ENCODE measurements at places on chromosomes 1 and 21.
A peak's percentile ranks its signal among the peaks of the same experiment; 100 is the strongest.

DNA sequence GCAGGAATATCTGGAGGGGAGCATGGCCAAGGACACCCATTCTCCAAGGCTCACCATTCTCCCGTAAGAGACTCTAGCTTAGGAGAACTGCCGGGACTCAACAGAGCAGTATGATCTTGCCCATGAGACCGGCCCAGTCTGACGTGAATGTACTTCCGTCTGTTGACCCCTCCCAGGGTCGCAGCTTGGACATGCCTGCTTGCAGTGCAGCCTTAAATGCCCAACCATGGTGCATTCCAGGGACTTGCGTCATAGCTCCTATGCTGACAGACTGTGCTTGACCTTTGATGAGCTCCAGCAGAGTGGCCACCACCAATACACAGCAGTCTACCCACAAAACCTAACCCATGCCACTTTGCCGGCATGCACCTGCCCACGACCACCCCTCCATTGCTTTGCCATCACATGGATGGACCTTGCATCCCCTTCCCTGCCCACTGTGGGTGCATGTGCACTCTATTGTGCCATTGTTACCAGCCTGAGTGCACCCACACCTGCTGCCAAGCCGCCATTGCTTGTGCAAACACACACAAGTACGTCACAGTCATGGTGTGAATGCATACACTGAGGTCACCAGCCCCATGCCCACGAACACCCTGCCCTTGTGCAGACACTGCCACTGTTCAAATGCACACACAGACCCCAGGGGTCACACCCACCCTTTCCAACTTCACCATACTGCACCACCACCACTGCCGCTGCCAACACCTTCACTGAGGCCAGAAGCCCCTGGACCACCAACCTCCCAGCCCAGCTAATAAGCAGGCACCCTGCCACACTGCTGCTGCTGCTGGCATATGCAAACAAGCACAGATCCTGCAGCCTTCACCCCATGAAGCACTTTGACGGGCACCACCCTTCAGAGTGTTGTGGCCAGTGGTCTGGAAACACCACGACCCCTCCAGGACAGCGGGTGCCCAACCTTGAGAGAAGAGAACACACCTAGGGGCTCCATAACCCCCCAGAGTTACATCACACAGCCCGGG lies 1141.3 kb downstream of the BRINP3 start:
- DNase-seq: no peak

DNA sequence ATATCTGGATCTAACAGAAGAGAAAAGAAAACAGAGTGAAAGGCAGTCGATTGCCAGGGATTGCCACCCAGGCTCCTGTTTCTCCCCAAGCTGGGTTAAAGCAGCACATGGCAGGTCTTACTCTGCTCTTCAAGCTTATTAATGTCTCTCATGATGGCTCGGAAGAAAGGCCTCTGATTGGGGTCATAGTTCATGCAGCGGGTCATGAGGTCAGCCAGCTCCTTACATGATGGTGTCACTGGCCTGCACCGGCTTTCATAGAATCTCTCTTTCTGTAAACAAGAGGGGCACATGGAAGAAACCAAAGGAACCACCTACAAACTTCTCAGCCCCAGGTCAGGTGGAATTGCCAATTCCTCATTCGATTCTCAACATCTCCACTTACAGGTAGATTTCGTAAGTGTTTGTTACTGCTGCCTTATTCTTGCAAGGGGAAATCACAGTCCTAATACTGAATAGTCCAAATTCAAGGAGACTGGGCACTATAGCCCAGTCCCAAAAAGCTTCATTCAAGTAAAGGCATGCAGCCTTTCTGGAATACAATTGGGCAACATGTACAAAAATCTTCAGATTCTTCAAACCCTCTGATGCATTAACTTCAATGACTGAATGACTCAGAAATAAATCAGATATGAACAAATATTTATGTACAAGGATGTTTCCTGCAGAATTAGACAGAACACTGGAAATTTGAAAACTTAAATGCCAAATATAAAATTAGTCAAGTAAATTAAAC lies 96.6 kb downstream of the RAVER2 start:
- DNase-seq: no peak

- DNase-seq: no peak
Measured at GRCh38 chr21:46229133-46229922, 754 bp upstream of the LSS start.

GRCh38 chr1:22531251-22531650 lies 32.0 kb upstream of the EPHA8 start:
- DNase-seq: no peak

- no peak for DNase-seq
Measured at GRCh38 chr1:114152089-114152507, 1.6 kb downstream of the SYT6 start.

- peak; percentile 84 for DNase-seq
Measured at GRCh38 chr1:118963456-118964430, 24.4 kb downstream of the TBX15 start.

DNA sequence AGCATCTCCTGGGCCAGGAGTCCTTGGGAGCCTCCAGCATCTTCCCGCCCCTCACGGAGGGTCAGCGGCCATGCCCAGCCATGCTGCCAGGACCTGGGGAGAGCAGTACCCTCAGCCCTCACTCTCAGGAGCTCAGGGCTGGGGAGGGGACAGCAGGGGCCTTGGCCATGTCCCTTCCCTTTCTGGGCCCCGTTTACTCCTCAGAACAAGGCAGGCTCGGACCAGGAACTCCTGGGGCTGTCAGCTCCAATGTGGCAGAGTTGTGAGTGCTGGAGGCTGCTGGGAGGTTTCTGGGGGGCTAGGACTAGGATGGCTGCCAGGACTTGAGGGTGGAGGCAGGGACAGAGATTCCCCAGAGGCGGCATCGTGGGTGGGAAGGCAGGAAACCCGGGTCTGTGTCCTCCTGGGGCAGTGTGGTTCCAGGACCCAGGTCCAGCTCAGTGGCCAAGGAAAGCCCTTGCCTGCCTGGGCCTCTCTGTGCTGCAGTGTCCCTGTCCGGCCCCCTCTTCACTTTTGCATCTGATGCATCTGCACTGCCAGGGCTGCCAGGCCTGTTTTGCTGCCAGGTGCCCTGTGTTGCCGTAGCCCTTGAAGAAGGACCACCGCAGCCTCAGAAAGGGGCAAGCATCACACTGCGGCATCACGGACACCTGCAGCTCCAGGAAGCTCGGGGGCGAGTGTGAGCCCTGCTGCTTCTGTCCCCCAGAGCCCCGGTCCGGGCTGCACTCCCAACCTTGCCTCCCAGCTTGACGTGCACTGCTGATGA lies 223.9 kb downstream of the CAMTA1 start:
- no peak for DNase-seq

DNA sequence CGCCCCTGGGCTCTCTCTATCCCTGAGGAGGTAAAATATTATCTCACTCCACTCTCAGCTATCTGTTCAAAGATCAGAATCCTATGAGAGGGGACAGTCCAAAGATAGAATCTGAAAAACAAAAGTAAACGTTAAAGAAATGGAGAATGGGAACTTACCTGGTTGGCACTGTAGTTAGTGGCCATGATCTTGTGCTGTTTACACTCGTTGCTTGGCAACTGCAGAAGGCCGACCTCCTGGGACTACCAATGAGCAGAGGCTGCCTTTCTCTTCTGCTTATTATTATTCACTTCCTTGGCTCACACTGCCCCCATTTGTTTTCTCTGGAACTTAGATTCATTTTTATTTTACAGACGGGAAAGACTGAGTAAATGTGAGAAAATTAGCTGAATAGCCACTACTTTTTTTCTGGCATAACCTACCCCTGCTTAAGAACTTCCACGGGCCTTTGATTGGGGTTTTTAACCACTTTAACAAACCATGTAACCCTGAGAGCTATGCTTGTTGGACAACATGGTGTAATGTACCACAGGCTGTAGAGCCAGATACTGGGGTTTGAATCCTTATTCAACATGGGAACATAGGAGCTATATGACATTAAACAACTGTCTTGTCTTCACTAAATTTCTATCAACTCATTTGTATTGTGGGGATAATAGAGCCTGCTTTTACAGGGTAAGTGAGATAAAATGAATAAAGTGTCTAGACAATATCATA lies at the start of gene CFAP126:
Gene CFAP126, minus strand, starts transcription at position 193 of the 717 bp plus-strand sequence. Its CDS starts 8 bp downstream, at position 185.
- peak; percentile 17 for DNase-seq

DNA sequence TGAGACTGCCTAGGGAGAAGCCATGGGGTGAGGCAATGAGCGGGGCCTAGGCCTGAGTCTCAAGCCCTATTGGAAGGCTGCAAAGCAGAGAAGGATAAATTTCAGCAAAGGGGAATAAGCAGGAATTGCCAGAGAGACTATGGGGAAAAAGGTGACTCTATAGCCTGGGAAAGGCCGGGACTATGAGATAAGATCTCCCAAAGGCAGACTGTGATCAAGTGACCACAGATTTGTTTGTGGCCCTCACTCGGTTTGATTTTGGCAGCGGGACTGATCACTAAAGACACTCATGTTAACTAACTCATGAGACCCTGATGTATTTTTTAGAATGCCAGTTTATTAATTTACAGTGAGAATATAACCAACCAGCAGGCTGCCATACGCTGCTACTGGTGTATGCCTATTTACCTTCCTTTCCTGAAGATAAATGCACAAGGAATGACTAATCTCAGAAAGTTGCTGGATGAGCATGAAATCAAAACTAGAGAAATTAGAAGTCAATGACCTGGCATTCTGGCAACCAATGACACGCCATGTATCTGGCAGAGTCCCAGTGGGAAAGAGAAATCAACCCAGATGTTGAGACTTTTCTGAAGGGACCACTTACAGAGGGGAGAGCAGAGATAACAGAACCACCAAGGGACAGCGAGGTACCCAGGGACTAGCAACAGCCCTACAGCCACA lies 4.3 kb downstream of the HSF2BP start:
- DNase-seq: no peak

- DNase-seq: no peak
Measured at GRCh38 chr1:212635141-212635631, 26.6 kb downstream of the ATF3 start.

DNA sequence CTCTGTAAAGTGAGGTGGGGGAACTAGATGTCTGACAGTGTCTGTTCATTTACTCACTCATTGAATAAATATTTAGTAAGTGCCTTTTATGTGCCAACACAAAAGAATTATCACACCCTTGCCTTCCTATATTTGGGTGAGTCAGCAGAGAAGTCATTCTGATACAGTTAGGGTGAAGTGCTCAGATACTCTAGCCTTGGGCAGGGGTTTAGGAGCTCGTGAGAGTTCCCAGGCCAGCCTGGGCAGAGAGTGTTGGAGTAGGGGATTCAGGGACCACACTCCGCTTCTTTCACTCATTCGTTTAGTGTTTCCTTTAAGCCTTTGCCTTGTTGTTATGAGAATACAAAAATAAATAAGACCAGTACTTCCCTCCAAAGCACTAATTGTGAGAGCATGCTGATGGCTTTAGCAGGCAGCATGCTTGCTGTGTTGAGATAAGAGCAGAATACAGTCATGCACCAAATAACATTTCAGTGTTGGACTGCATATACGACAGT lies 83.9 kb downstream of the DYRK1A start:
- no peak for DNase-seq

GRCh38 chr1:19698181-19698580 lies 33.5 kb downstream of the HTR6 start:
- DNase-seq: no peak

DNA sequence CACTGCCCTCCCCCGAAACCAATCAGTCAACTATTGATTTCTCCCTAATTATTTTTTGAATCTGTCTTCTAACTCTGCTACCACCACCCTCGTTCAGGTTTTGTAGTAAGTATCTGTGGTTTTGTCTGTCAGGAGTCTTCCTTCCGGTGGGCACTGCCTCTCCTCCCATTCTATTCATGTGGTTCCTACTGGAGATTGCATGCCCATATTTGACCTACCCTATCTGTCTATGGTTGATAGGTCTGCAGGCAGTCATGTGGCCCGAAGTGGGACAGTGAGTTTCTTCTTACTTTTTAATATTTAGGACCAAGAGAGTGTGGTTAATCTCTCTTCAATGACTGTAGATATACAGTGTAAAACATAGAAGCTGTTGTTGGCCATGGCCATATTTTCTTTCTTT lies 17.8 kb upstream of the MAST2 start:
- DNase-seq: no peak

GRCh38 chr21:37904856-37905255 lies 11.4 kb downstream of the KCNJ6 start:
- no peak for DNase-seq

GRCh38 chr1:183313063-183313462 lies 105.1 kb downstream of the NMNAT2 start:
- no peak for DNase-seq

All from GM04504 (cell line).